ENCODE measurements at places on chromosomes 1 and 21. TPM values are rescaled to one million over a fixed set of nuclear protein-coding genes. Genes with fewer than 3 reads are reported as not detected.

Gene CLCA1
- total RNA-seq: not detected

Gene TCHH
- not detected for total RNA-seq

Gene TOR1AIP2
- 49.9 TPM for total RNA-seq

Gene TSPAN1
- total RNA-seq: 0.89 TPM

Gene OR2L2
- total RNA-seq: not detected

Gene UBE2U
- not detected for total RNA-seq

Gene FCGR1A
- not detected for total RNA-seq

Gene LEFTY1
- not detected for total RNA-seq

Gene KDF1
- 1.3 TPM for total RNA-seq

Gene RAP1GAP
- total RNA-seq: not detected

Gene SCMH1
- 15.8 TPM for total RNA-seq

Gene DMRTA2
- total RNA-seq: not detected

Gene DYNLT5
- total RNA-seq: 1.7 TPM

Gene ZBTB37
- 1.2 TPM for total RNA-seq

Gene ARHGAP30
- not detected for total RNA-seq

Gene PTGS2
- 0.17 TPM for total RNA-seq

Gene FMO1
- 1.2 TPM for total RNA-seq

Gene KLF17
- under 0.01 TPM for total RNA-seq

Gene ABCA4
- not detected for total RNA-seq

Gene PTPRF
- 56.8 TPM for total RNA-seq

Gene RHBG
- total RNA-seq: not detected

Gene TPTE
- not detected for total RNA-seq

Gene OR2T35
- not detected for total RNA-seq

Gene KCNE2
- not detected for total RNA-seq

Gene NPHS2
- not detected for total RNA-seq

Gene TMEM54
- total RNA-seq: 57.3 TPM
